ENCODE measurements at places on chromosomes 1 and 21.

DNA sequence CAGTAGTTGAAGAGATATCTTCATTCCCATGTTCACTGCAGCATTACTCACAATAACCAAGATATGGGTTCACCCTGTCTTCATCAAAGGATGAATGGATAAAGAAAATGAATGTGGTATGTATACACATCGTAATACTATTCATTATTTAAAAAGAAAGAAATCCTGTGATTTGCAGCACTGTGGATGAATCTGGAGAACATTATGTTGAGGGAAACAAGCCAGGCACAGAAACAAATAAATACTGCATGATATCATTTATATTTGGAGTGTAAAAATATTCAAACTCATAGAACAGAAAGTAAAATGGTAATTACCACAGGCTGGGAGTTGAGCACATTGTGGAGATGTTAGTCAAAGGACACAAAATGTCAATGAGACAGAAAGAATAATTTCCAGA, 977.2 kb downstream of the AMY1C start:
- DNase-seq = no peak

GRCh38 chr1:196143602-196144342, 464.5 kb downstream of the KCNT2 start:
- no peak for DNase-seq

GRCh38 chr1:245896258-245896657, 610.8 kb downstream of the SMYD3 start:
- no peak for DNase-seq

- DNase-seq = peak; percentile 79
Measured at GRCh38 chr1:156368889-156369684, at the start of gene RHBG. RHBG (plus strand) TSS chr1:156369211; CDS start chr1:156369250, 39 bp downstream.

GRCh38 chr1:40075266-40075665, 21.8 kb downstream of the PPT1 start:
- DNase-seq = no peak

DNA sequence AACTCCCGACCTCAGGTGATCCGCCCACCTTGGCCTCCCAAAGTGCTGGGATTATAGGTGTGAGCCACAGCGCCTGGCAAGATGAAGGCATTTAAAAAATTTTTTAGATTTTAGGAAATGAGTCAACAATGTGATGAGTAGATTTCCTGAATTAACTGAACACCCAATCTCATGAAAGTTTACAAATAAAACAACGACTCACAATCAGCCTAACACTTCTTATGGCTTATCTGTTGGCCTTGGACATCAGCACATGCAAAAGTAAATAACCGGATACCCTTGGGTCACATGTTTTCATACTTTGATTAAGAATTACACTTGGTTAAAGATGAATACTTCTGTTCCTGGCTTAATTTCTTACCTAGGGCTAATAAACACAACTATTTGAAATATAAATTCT, 3.0 kb downstream of the GNG12 start:
- no peak for DNase-seq

DNA sequence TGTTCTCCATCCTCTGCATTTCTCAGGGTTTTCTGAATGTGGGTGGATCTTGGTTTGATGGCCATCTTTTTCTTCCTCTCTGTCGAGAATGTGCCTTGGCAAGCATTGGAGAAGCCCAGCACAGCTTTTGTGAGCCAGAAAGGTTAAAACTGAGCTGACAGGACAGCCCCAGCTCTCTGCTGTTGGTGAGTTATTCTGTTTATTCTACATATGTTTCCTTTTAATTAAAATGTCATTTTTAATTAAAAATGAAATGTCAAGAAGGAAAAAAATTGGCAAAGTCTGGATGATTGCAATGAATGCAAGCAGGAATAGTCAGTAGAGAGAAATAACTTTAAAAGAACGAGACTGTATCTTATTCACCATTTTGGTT, 325.8 kb downstream of the PTBP2 start:
- no peak for DNase-seq

DNA sequence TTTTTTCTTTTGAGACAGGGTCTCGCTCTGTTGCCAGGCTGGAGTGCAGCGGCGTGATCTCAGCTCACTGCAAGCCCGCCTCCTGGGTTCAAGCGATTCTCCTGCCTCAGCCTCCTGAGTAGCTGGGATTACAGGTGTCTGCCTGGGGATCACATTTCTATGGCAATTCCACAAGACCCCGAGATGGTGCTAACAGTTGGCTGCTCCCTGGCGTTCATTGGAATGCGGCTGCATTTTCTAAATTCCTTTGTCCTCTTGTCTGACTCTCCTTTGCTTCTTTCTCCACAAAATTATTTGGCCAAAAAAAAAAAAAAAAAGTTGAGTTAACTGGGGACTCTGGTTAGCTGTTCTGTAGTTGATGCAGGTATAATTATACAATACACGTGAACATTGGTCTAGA, 176.4 kb downstream of the ETS2 start:
- no peak for DNase-seq

GRCh38 chr1:241518476-241519307, 863 bp downstream of the FH start:
- peak; percentile 60 for DNase-seq

GRCh38 chr1:63010913-63011660, 227.2 kb downstream of the ATG4C start:
- DNase-seq = no peak

DNA sequence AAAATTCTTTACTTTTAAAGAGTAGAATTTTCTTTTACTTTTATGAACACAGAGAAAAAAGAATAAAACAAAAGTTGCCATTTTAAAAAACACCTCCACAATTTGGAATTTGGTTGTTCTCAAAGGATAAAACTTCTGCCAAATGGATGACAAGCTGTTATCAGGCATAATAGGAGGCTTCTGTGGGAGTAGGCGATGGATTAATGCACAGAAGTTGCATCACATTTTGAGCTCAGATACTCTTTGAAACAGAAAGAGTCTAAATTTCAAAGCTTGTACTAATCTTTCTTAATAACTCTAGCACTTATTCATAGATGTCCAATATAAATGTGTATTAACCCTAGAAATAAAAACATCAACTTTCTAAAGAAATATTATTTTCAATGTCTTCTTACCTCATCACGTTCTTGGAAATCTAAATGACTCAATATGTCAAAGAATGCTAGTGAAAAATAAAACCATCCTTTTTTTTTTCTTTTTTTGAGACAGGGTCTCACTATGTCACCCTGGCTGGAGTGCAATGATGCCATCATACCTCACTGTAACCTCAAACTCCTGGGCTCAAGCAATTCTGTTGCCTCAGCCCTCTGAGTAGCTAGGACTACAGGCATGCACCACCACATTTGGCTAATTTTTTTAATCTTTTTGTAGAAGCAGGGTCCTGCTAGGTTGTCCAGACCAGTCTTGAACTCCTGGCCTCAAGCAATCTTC, 112.8 kb upstream of the USP25 start:
- no peak for DNase-seq

DNA sequence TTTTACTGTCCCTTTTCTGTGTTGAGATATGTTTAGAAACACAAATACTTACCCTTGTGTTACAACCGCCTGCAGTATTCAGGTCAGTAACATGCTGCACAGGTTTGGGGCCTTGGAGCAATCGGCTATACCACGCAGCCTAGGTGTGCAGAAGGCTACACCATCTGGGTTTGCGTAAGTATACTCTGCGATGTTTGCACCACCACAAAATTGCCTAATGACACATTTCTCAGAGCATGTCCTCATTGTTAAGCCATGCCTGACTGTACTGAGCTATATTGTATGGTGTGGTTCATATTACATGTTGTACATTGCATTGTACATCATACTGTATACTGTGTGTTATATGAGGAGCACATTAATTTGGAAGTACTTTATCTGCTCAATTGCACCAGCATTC, 247.4 kb downstream of the RHOU start:
- no peak for DNase-seq

DNA sequence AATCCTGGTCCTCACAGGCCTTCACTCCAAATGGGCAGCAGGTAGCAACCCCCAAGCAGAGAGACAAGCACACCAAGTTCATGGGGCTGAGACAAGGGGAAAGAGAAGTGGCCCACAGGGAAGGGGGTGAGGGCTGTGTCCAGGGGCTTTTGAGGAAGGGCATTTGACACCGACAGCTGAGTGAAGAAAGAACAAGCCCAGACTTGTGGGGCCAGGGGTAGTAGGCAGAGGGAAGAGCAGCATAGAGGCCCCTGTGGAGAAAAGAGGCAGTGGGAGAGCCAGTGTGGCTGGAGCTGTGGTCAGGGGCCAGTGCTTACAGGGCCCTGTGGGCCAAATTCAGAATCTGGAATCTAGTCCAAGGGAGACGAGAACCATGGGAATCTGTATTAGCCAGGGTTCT, 85.4 kb downstream of the IGSF21 start:
- DNase-seq = no peak

DNA sequence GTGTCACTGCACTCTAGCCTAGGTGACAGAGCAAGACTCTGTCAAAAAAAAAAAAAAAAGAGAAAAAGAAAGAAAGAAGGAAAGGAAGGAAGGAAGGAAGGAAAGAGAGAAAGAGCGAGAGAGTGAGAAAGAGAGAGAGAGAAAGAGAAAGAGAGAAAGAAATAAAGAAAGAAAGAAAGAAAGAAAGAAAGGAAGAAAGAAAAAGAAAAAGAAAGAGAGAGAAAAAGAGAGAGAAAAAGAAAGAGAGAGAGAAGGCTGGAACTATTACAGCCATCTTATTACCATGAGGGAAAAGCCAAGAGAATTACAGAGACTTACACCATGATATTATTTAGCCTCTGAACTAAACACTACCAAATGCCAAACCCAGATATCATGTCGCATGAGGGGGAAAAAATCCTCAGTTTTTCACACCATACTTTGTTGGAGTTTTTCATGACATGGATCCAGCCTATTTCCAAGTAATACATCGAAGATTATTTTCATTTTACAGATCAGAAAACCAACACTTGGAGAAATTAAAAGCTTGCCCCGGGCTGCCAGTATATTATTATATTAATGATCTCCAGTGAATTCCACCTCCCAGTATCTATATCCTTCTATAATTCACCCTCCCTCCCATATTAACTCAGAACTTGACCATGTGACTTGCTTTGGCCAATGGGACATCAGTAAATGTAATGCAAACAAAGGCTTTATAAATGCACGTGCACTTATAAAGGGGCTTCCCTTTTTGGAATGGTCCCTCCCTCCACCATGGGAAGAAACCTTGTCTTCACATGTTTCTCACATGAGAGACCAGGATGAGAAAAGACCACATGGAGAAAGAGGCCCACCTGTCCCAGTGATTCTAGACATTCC, 148.6 kb downstream of the MIS18A start:
- no peak for DNase-seq

GRCh38 chr1:20255666-20256065, 35.0 kb upstream of the VWA5B1 start:
- no peak for DNase-seq

DNA sequence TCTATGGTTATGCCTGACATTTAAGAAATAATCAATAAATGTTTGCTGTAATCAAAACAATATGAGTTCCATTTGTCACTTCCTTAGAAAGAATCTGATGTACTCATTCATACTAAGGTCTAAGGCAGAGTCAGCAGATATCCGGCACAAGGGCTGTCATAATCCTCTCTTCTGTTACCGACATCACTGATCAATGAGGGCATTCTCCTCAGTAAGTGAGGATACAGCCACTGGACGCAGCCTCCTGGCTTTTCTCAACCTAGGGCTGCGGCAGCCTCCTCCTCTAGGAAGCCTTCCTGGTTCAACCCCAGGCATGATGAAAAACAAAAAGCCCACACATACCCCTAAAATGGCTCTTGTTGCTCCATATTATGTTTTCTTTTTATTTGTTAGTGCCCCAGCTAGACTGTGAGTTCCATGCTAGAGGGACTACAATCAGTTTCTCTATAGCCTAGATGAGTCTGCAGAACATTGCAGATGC, 40.7 kb upstream of the TENT5C start:
- no peak for DNase-seq

DNA sequence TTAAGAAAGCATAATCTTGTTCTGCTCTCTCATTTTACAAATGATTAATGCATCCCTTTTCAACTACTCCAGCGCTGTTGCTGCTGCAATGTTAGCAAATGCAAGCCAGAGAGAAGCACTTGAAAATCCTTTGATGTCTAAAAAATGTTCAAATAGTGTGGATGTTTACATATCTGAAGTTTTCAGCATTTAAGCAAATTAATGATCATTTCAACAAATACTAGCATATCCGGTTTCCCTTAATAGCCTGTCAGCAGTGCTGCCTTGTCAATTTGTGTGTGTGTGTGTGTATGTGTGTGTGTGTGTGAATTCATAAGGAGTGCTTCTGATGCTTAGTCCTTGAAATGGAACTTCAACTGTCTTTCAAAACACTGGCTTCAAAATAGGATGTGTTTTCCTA, 48.1 kb upstream of the WNT2B start:
- DNase-seq = no peak

DNA sequence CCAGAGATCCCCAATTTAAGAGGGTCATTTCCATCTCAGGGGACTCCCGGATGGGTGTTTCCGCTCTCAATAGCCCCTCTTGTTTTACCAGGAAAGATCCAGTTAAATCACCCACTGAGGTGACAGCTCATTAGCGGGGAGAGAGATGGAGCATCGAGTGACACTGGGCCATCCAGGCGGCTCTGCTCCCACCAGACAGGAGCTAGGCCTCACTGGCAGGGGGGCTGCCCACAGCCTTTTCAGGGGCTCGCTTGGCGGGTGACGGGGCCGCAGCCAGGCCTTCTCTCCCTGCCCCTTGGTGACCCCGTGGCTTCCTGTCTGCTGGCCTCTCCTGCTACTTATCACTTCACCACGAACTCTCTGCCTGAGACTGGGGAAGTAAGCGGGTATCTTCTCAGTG, 26.7 kb upstream of the SPSB1 start:
- DNase-seq = no peak

DNA sequence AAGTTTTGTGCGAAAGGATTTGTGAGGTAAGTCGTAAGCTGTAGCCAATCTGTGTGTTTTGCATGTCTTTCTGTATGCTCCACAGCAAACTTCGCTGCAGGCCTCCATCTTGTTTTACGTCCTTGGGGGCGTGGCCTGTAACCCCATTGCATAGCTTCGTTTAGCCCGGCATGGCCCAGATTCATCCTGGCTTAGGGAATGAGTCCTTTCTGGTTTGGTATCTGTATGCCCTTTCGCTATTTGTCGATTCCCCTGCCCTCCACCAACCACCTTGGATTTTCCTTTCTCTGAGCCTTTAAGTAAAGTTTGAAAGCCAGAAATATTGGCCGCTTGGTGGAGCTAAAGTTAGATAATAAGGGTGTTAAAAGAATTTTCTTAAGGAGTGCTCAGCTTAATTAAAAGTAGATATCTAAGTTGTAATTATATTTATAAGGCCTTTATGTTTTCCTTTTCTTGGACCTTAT, 1.1 kb downstream of the THEM4 start:
- no peak for DNase-seq

GRCh38 chr1:201327687-201328240, 44.5 kb downstream of the PKP1 start:
- DNase-seq = peak; percentile 34

Data from lower lobe of right lung (tissue), 2 donors.